ENCODE measurements at places on chromosomes 4 and X.
A peak's percentile ranks its signal among the peaks of the same experiment; 100 is the strongest.

- DNase-seq, result no peak
These were observed 108.7 kb downstream of the IQCM start for GRCh38 chr4:149706942-149707341.

- DNase-seq, result no peak
These were observed 172.3 kb upstream of the RPS6KA3 start for GRCh38 chrX:20438871-20439526.

DNA sequence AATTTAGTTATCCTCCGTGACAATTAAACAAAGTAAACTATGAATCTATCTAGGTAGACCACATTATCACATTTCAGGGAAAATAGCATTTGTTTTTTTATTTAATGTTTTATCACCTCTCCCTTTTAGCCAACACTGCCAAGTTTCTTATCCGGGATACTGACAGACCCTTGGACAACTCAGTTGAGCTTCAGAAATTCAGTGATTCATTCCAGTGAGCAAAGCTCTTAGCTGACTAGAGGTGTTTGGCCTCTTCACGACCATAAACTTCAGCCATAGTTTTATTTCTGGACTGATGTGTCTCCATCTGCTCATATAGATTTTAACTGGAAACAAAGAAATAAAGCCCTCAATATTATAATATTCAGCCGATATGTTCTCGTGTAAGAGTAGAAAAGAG, 15.2 kb downstream of the SLITRK2 start:
- DNase-seq, result no peak

DNA sequence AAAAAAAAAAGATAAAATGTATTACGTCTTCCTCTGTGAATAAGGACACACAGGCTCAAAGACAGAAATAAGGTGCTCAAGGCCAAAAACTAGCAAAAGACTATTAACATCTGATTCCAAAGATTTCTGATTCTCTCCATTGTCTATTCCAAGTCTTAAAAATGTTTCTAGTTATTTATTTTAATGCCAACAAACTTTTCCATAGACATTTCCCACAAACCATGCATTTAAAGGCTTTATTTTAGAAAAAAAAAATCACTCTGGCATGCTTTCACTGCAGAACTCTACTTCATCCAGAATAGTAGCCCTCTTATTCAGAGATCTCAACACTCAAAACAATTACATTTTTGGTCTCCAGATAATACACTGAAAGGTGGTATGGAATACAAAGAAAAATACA, 545.0 kb upstream of the TENM3 start:
- DNase-seq, result no peak

- DNase-seq, result no peak
These were observed 68.1 kb downstream of the FNIP2 start for GRCh38 chr4:158836828-158837449.

DNA sequence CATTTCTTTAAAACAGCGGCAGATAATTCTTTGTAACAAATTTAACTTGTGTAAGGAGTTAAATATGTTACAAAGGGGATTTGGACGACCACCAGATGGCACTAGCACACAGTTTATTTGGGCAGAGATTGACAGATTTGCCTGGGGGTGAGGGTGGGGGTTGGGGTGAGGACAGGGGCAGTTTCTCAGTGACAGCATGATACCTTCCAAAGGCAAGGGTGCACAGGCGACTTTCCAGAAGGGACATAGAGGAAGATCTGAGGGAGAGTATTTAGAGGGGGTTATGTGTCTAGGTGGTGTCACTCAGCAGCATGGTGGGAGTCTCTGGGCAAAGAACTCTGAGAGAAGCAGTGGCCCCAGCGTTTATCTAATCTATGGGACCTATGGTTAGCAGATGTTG, 9.6 kb upstream of the TMA16 start:
- DNase-seq, result peak; percentile 37

DNA sequence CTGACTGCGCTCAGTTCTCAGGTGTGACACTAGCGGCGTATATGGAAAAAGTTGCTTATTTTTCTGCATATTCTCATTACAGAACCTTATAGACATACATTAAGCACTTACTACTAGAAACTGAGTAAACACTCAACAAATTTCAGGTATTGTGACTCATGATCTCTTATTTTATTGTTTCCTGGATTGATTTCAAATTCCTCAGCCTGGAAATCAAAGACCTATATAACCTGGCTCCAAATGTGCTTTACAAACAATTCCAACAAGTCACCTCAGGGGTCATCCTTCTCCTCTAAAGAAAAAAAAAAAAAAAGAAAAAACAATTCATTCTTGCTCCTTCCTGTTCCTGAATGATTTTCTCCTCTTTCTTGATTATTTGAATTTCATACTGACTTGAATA, 152.3 kb downstream of the ADAM29 start:
- DNase-seq, result no peak

DNA sequence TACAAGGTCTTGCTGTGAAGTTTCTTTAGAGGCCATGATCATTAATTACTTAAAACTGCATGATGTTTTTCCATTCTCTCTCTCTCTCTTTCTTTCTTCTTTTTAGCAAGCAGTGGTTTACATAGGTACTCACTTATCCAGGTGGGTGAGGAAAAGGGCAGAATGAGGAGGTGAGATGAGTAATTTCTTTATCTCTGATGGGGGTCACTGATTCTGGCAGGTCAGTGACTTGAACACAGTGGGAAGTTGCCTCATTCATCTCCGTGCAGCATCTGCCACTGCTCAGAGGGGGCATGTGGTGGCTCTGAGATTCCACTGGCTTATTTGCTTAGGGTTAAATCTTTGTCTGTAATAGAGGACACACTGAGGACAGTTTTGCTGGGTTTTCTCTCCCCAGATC, 62.6 kb downstream of the FAM114A1 start:
- no peak for DNase-seq

DNA sequence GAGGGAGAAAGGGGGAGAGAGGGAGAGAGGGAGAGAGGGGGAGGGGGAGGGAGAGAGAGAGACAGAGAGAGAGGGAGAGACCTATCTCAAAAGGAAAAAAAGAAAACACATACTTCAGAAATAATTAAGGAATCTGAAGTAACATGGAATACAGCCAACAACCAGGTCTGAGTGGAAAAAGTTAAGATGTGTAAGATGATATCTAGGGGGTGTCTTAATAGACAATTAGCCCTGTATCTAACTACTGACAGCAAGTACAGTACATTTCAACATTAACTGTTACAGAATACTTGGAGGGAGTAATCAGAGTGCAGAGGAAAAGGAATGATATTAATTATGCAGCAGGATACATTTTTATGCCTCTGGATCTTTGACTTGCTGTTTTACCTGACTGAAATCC, 22.4 kb downstream of the NUP54 start:
- no peak for DNase-seq

DNA sequence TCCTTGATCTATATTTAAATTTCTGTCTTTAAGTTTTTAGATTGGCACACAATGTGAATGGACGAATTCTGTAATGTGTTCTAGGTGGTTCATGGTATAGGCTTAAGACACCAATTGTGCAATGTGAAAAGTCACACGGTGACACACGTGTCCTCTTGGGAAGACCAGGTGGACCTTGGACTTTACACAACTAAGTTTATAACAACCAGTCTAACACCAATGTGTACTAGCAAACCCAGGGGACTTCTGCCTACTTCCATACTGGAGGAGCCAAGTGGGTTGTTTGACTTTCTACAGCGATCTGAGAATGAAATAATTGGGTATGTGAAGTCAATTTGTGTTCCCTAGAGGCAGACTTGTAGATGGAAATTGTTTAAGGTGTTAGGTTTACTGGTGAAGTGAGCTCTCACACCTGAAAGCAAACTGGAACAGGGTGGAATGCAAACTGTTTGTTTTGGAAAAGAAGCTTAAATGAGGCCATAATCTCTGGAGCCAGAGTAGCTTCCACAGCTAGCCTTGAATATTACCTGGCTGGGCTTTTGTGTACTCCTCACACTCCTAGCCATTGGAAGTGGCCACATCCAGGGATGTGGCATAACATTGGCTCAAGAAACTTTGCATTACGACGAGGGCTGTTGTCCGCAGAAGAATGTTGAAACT, 45.9 kb upstream of the WDR1 start:
- no peak for DNase-seq

- DNase-seq, result peak; percentile 16
These were observed 86.0 kb downstream of the RTL5 start for GRCh38 chrX:72045552-72046277.

GRCh38 chrX:30615229-30615628, 37.7 kb upstream of the TASL start:
- no peak for DNase-seq

DNA sequence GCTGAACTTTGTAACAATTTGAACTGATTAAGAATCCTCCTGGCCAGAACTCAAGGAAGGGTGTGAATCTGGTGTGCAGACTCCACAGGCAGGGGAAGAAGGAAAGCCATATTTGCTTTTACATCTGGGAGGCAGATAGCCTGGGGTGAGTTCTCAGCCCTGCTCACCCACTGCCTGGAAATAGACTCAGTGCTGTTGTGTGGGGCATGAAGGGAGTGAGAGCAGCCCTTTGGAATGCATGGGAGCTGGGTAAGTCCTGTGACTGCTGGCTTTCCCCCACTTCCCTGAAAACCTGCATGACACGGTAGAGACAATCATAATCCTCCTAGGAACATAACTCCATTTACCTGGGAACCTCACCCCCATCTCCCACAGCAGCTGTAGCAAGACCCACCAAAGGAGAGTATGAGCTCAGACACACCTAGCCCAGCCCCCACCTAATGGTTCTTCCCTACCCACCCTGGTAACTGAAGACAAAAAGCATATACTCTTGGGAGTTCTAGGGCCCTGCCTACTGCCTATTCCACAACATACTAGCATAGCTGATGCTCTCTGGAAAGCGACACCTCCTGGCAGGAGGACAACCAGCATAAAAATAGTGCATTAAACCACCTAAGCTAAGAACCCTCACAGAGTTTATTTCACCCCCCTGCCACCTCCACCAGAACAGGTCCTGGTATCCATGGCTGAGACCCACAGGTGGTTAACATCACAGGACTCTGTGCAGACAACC, 59.3 kb upstream of the UBQLN2 start:
- no peak for DNase-seq

DNA sequence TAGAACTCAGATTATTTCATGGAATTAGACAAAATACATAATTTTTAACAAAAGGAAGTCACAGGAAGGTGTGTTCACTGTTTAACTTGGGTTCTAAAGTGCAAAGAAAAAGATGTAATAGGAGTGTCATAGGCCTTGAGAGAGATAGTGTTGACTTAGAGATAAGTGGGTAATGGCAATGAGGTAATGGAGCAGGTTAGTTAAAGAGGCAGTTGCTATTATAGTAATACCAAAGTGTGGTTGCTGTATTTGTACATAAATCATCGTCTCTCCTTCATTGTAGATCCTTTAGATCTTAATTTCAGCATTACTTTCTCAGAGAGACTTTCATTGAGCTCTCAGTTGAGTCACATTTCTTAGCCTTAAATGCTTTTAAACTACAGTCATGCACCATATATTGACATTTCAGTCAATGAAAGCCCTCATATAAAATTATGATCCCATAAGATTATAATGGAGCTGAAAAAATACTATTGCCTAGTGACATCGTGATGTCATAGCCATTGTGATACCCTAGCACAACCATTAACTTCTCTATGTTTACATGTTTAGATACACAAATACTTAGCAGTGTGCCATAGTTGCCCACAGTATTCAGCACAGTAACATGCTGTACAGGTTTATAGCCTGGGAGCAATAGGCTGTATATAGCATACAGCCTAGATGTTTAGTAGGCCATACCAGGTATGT, 245.4 kb downstream of the ADGRL3 start:
- no peak for DNase-seq

- no peak for DNase-seq
These were observed 3.2 kb upstream of the TSPYL2 start for GRCh38 chrX:53078943-53079342.

GRCh38 chr4:95220205-95221175, 328.3 kb downstream of the UNC5C start:
- DNase-seq, result no peak

DNA sequence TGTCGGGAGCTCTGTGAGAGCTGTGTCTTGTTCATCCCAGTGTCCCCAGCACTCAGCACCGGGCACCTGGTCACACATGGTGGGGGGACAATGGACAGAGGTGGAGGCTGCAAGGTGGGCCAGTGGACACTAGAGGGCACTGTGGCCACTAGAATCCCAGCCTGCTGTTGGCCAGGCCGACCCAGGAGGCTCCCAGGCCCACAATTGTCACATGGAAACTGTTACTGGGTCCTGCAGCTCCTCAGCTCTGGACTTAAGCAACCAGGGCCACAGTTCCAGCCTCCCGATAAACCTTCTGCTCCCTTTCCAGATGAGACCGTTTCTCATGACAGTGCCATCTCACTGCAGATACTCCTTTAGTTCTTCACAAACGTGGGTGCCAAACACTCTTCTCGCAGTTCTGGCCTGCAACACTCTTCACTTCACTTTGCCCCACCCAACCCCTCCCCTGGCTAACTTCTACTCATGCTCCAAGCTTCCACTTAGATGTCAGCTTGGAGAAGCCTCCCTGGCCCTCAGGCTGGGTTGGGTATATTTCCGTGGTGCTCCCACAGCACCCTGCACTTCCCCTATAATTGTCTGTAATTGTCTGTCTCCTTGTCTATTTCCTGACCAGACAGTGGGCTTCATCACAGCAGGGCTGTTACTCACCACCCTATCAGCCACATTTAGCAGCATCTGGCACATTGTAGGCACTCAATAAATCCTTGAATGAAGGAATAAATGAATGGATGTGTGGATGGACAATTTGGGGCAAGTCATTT, 3.5 kb upstream of the IQSEC2 start:
- peak; percentile 63 for DNase-seq

DNA sequence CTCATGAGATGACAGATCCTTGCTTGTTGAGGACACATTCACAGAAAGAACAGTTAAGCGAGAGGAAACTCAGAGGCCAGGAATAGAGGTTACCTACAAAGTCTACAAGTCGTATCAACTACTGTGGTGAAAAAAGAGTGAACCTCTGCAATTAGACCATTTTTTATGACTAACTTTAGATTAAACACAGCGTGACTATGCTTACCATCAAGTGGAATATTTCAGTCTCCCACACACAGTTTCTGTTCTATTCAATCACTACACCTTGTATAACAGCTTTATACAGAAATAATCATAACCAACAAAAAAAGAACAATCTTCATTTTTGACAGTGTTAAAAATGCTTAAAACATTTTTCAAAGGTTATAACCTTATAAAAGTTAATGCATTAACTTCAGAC, 46.6 kb downstream of the ADAMTS3 start:
- DNase-seq, result no peak

DNA sequence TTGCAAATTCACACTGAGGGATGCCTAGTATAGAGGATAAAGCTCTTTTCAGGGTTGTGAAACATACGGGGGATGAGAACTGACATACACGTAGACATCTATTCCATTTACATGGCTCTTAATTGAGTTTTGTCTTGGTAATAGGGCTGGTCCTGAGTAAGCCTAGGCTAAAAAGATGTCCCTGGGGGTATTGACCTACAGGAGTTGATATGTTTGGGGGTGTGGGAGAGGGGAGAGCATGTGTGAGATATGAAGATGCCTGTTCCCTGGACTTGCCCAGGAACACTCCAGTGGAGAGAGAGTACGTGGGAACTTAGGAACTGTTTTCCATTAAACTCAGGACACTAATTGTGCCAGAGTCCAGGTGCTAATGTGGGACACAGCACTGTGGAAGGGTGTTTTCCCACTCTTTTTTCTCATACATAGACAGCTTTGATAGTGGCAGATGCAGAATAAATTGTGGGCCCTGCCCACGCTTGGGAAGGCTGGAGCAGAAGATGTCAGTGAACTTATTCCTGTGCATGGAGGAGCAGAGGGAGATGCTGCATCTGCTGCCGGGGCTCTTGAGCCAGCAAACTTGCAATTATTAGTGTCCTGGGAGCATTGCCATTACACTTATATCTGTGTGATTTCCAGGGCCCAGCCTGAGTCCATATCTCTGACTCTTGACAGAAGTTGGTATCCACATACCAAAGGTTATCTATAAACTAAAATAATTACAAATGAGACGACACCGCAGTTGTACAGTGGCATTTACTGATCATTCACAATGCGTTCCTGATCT, 20.7 kb downstream of the SYNPO2 start:
- no peak for DNase-seq
